Activated CD8-positive, alpha-beta memory T cell treated with anti-CD3 and anti-CD28 coated beads, Interleukin-2, amount 10 ng/mL, durations not matched to agents 7 days and 5 days (primary cell): ENCODE measurements at places on chromosomes 6 and 20. TPM values are rescaled to one million over a fixed set of nuclear protein-coding genes. Genes with fewer than 3 reads are reported as not detected.

DNA sequence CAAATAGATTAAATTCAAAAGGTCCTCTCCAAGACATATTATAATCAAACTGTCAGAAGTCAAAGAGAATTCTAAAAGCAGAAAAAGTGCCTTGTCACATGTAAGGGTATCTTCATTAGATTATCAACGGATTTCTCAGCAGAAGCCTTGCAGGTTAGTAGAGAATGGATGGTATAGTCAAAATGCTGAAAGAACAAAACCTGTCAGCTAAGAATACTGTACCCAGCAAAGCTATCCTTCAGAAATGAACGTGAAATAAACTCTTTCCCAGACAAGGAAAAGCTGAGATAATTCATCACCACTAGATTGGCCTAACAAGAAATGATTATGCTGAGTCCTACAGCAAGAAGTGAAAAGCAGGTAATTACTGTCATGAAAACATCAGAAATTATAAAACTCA is 92.9 kb downstream of the STXBP5 start:
- no peaks in the 10 kb centered on the region for H3K27me3 ChIP-seq
- peaks cover 57% of the 10 kb centered on the region for H3K36me3 ChIP-seq
- no peak overlapping the region for H3K4me3 ChIP-seq
- peaks cover 10% of the 10 kb centered on the region for H3K4me1 ChIP-seq

FOXA2 gene
- total RNA-seq = not detected

LY6G6D gene
- not detected for total RNA-seq

GRCh38 chr6:159378411-159379328 is 209.5 kb downstream of the FNDC1 start:
- no peaks in the 10 kb centered on the region for H3K36me3 ChIP-seq
- H3K4me3 ChIP-seq = no peak overlapping the region
- peaks cover 7% of the 10 kb centered on the region for H3K27me3 ChIP-seq
- DNase-seq = no peak
- H3K27ac ChIP-seq = no peak overlapping the region
- H3K4me1 ChIP-seq = no peaks in the 10 kb centered on the region

DNA sequence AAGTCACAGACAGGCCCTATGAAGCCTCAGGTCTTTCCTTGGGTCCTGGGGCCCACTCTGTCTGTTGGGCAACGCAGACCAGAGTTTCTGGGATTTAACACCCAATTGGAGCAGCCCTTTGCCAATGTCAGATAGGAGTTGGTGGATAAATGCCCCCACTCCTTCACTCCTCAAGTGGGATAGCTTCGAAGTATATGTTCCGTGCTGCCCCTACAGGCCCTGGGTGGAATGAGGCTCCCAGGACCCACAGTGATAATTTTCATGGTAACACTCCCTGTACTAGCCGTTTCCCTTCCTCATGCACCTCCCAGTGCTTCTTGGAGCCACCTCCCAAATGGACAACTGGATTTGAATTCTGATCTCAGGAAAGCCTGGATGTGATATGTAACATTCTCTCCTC is 145.4 kb downstream of the FOXA2 start:
- no peaks in the 10 kb centered on the region for H3K4me1 ChIP-seq
- no peaks in the 10 kb centered on the region for H3K36me3 ChIP-seq
- H3K27me3 ChIP-seq = no peaks in the 10 kb centered on the region

GRM1 gene
- not detected for total RNA-seq

LCA5 gene
- total RNA-seq = not detected

- H3K36me3 ChIP-seq = no peaks in the 10 kb centered on the region
- peak; percentile 27 for DNase-seq
- H3K4me1 ChIP-seq = no peaks in the 10 kb centered on the region
- H3K4me3 ChIP-seq = no peak overlapping the region
- no peak overlapping the region for H3K27ac ChIP-seq
Measured at GRCh38 chr6:166394036-166394892, 11.5 kb upstream of the MPC1 start.
